ENCODE measurements at places on chromosomes 3 and 15.

GRCh38 chr3:60594025-60594424 lies 657.2 kb downstream of the FHIT start:
- DNase-seq = no peak

- no peak for DNase-seq
Observed at GRCh38 chr3:28267984-28268849, 26.8 kb downstream of the CMC1 start.

DNA sequence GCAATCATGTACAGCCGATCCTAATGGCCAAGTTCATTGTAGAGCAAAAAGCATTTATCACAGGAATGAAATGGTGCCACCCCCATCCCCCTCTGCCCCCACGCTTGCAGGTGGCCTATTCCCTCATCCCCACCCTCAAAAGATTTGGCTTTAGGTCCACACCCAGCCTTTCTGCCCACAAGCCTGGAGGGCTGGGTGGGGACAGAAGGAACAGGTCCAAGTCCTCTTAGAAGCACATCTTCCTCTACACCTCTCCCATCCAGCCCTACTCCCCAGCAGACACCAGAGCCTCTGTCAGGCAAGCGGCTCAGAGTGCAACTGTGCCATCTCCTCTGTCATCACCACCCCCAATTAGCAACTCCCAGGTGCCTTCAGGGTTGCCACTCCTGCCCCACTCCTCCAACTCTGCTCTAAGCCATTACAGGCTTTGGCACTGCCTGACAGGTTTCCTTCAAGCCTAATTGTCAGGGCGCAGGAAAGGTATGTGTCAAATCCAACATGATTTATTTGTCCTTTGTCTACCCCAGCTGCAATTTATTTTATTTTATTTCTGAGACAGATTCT lies 49.4 kb downstream of the DAPK2 start:
- no peak for DNase-seq

DNA sequence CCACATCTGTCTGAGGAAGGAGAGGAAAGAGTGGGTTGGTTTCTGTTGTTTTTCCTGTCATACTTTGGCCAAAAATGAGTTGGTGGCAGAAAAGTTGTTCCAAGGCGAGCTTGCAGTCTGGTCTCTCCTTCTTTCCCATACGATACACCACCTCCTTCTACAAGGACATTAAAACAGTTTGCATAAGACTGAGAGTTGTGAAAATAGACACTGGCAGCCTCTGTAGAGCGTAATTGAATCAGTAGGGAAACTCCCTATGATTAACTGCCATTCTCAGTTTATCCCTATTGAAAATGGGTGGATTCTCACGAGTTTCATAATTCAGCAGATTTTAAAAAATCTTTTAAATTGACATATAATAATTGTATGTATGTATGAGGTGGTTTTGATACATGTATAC lies 3.7 kb upstream of the LSG1 start:
- DNase-seq = no peak

GRCh38 chr15:70197318-70197944 lies 99.7 kb upstream of the TLE3 start:
- no peak for DNase-seq

- DNase-seq = no peak
Observed at GRCh38 chr15:34810443-34811129, 15.2 kb upstream of the ACTC1 start.

GRCh38 chr3:32313723-32314473 lies 75.4 kb downstream of the CMTM8 start:
- no peak for DNase-seq

- no peak for DNase-seq
Observed at GRCh38 chr15:56619887-56620286, 113.4 kb downstream of the ZNF280D start.

- no peak for DNase-seq
Observed at GRCh38 chr3:27990837-27991236, 250.6 kb upstream of the CMC1 start.

DNA sequence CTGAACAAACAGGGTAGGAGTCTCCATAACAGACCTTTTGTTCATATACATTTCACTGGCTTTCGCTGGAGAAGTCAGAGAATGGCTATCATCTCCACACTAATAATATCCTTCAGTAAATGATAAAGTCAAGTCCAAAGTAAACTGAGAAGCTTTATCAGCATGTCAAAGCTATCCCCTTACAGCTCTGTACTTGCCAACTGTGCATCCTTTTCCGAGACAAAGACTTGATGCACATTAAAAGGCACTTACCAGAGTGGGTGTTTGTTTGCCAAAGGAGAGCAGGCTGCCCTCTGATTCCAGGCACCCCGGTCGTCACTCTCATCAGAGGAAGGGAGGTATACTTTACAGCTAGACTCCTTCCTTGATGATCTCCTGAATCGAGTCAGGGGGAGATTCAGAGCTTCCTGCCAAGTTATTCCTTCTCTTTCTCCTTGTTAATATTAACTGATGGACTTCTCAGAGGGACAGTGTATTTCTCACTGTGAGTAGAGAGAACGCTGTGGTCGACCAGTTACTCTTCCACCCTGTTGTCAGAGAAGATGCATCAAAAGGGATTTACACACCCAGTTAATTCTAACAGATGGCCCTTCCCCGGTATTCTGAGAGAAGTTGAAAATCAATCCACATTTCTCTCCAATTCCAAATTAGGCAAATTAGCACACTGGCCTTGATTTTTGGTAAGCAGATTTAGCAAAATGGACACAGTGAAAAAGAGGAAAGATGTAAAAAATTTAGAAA lies 504.7 kb upstream of the NR2F2 start:
- no peak for DNase-seq

DNA sequence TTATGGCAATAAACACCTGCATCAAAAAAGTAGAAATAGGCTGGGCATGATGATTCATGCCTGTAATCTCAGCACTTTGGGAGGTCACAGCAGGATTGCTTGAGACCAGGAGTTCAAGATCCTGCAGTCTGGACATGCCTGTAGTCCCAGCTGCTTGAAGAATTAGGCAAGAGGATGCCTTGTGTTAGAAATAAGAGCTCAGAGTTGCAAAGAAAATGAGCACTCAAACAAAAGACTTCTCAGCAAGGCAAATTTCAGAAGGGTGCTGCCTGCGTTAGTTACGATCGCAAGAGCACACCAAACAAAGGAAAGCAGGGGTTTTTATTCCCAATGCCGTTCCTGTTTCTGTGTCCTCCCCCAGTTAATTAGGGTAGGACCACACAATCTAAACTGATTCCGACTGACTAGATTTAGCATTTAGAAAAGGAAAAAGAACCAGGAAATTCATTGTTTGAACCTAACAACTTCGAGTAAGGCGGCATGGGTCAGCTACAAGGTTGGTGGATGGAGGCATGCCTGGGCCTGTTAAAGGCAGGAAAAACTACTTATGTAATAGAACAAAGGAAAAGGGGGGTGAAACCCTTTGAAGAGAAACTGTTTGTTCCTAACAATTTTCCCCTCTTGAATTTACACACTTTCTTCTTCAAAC lies 55.5 kb downstream of the DLG1 start:
- DNase-seq = no peak

DNA sequence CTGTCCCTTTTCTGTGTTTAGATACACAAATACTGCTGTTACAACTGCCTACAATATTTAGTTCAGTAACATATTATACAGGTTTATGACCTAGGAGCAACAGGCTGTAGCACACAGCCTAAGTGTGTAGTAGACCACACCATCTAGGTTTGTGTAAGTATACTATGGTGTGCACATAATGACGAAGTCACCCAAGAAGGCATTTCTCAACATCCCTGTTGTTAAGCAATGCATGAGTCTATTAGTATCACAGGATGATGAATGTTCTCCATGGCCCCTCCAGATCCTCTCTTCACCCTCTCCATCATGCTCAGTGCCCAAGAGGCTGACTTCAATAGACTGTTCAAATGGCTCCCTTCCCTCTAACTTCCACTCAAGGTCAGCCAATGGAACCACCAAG lies 14.6 kb upstream of the SEC62 start:
- DNase-seq = no peak
